ENCODE measurements at places on chromosomes 3 and 15. TPM values are rescaled to one million over a fixed set of nuclear protein-coding genes. Genes with fewer than 3 reads are reported as not detected.

Gene RARB
- polyA plus RNA-seq = 0.17 TPM

Gene ACTC1
- not detected for polyA plus RNA-seq

Gene TM6SF1
- 0.96 TPM for polyA plus RNA-seq

Gene DUOX2
- polyA plus RNA-seq = not detected

Gene GPR15
- polyA plus RNA-seq = 0.32 TPM

DNA sequence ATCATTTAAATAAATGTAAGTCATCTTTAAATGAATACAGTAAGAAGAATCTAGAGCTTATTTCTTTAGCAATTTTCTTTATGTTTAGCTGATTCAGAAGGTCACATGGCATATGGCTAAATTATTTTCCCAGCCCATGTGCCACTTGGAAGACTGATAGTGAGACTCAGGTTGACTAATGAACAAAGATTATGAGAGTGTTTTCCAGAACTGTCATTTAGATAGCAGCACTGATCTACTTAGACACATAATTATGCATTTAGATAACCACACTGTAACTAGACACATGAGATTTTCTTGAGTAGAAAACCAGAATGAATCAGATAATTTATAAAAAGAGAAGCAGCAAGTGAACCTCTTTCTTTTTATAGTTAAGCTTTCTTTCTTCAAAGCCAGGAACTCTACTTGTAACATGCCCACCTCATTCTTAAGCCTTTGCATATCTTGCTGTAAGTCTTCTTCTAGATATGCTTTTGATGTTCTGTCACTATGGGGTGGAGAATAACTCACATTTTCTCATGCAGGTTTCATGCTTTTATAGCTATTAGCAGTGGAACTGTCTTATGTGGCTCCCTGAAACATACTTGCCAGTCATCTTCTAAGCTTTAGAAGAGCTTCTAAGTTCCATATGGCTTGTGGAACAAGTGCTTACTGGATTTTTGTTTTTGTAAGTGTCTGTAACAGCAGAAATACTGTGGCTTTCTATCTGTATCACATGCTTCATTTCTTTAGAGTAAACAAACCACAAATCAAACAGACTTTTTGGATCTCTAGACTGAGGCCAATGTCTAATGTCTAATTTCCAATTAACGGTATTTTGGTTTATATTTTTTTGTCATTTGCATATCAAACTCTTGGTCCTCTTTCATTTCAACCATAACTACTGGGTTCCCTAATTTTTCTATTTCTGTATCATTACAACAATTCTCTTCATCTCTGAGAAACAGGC, 101.4 kb downstream of the LMLN start:
- no peak overlapping the region for H3K4me3 ChIP-seq
- peaks cover 7% of the 10 kb centered on the region for H3K27me3 ChIP-seq
- peaks cover 7% of the 10 kb centered on the region for H3K36me3 ChIP-seq
- DNase-seq = no peak
- H3K4me1 ChIP-seq = peaks cover 6% of the 10 kb centered on the region
- H3K27ac ChIP-seq = no peak overlapping the region

GRCh38 chr3:27279123-27279522, 90.1 kb downstream of the NEK10 start:
- H3K4me3 ChIP-seq = no peak overlapping the region
- no peaks in the 10 kb centered on the region for H3K27me3 ChIP-seq
- DNase-seq = no peak

GRCh38 chr15:82805994-82806406, at the start of gene FSD2:
TSS of gene FSD2 (minus strand) at chr15:82806069. CDS start at chr15:82787390, 18,679 bp downstream.
- H3K4me3 ChIP-seq = peak within 1 kb of the TSS; percentile 50
- peaks cover 39% of the 10 kb centered on the region for H3K4me1 ChIP-seq
- no peaks in the 10 kb centered on the region for H3K36me3 ChIP-seq
- peak; percentile 47 for DNase-seq
- no peaks in the 10 kb centered on the region for H3K27me3 ChIP-seq
- H3K27ac ChIP-seq = peak within 1 kb of the TSS; percentile 68

DNA sequence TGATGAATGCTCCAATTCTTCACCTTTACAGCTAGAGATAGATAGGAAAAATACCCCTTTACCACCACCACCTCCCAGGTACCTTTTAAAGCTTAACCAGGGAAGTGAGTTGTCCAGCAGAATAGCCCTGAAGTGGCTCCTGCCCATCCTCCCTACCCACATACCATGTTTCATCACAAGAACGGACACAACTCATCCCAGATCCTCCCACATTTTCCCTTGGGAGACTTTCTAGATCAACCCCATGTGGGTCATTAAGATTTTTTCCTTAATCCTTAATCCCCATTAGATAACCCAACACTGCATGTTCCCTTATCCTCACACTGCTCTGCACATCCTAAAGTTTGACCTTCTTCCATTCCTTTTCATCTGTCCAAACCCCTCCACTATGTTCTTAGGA, 69.3 kb downstream of the CHST2 start:
- H3K36me3 ChIP-seq = peaks cover 10% of the 10 kb centered on the region
- H3K27me3 ChIP-seq = no peaks in the 10 kb centered on the region
- DNase-seq = no peak
- no peaks in the 10 kb centered on the region for H3K4me1 ChIP-seq

GRCh38 chr15:29805043-29805707, 17.1 kb downstream of the TJP1 start:
- H3K4me3 ChIP-seq = no peak overlapping the region
- no peak overlapping the region for H3K27ac ChIP-seq
- no peaks in the 10 kb centered on the region for H3K36me3 ChIP-seq
- H3K27me3 ChIP-seq = peaks cover 53% of the 10 kb centered on the region
- DNase-seq = no peak
- no peaks in the 10 kb centered on the region for H3K4me1 ChIP-seq

- no peak overlapping the region for H3K4me3 ChIP-seq
- H3K4me1 ChIP-seq = no peaks in the 10 kb centered on the region
- H3K36me3 ChIP-seq = peaks cover 38% of the 10 kb centered on the region
Measured at GRCh38 chr15:63063164-63063756, 20.7 kb downstream of the TPM1 start.

- peaks cover 13% of the 10 kb centered on the region for H3K4me1 ChIP-seq
- H3K27ac ChIP-seq = no peak overlapping the region
- H3K27me3 ChIP-seq = peaks cover 7% of the 10 kb centered on the region
- no peak overlapping the region for H3K4me3 ChIP-seq
Measured at GRCh38 chr15:50107591-50108408, 11.2 kb downstream of the ATP8B4 start.

DNA sequence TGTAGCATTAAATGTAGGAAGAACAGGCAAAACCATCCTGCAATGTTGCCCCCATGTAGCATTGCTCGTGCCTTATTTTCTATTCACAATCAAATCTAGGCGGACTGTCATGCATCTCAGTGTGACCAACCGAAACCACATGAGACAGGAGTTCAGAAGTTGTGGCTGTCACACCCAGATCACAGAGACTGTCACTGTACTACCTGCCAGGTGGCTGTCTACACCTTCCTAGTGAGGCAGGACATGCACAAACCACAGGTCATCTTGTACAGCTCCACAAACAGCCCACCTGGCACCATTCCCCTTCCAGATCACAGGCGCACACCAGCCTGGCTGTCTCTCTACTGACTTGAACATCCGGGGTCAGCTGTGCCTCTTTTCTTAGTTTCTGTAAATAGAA, 392.8 kb downstream of the OCA2 start:
- H3K27ac ChIP-seq = no peak overlapping the region
- DNase-seq = no peak
- no peaks in the 10 kb centered on the region for H3K27me3 ChIP-seq
- no peak overlapping the region for H3K4me3 ChIP-seq

GRCh38 chr15:64698823-64699222, 76.6 kb downstream of the RBPMS2 start:
- peak overlapping the region; percentile 95 for H3K27ac ChIP-seq
- no peak for DNase-seq
- peak overlapping the region; percentile 4 for H3K4me3 ChIP-seq
- no peaks in the 10 kb centered on the region for H3K27me3 ChIP-seq

DNA sequence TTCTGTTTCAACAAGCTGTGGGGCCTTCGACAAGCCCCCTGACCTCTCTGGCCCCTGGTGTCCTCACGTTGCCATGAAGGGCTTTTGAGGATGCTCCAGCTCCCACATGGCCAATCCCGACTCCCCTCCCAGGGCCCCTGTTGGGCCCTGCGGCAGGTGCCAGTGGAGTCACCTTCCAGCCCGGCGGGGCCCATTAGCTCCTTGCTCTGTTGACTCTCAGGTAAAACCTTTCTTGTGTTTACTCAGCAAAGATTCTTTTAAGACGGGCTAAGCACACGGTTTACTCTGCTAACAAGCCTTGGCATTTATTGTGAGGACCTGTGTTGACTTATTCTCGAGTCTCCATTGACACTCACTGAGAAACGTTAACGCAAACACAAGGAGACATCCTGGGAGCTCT, 15.0 kb downstream of the RPLP1 start:
- H3K27ac ChIP-seq = no peak overlapping the region
- no peak for DNase-seq
- no peaks in the 10 kb centered on the region for H3K36me3 ChIP-seq
- H3K4me3 ChIP-seq = no peak overlapping the region

DNA sequence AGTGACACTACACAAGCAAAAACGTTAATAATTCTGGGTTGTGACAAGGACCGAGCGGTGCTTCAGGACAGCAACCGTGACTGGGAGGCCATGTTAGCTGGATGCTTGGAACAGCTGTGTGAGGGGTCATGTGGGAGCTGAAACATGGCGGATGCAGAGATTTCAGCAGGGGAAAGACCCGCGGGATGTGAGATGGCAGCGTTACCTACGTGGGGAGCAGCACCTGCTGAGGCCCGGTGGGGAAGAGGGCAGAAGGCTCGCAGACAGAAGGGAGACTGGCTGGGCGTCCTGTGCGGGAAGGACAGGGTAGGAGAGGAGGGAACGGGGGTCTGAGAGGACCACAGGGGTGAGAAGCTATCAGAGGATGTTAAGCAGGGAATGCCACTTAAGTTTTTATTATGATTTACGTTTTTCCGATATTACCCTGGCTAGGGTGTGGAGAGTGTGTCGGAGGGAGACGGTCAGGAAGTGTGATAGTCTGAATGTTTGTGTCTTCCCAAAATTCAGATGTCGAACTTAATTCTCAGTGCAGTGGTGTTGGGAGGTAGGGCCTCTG, 228.8 kb upstream of the LYSMD4 start:
- H3K4me3 ChIP-seq = no peak overlapping the region
- no peaks in the 10 kb centered on the region for H3K36me3 ChIP-seq
- H3K27me3 ChIP-seq = peaks cover 24% of the 10 kb centered on the region
- no peak overlapping the region for H3K27ac ChIP-seq
- no peaks in the 10 kb centered on the region for H3K4me1 ChIP-seq

GRCh38 chr15:28981921-28982320, 96.1 kb downstream of the APBA2 start:
- H3K27me3 ChIP-seq = peaks cover 4% of the 10 kb centered on the region
- H3K4me3 ChIP-seq = no peak overlapping the region
- no peak overlapping the region for H3K27ac ChIP-seq
- H3K36me3 ChIP-seq = no peaks in the 10 kb centered on the region
- no peak for DNase-seq

DNA sequence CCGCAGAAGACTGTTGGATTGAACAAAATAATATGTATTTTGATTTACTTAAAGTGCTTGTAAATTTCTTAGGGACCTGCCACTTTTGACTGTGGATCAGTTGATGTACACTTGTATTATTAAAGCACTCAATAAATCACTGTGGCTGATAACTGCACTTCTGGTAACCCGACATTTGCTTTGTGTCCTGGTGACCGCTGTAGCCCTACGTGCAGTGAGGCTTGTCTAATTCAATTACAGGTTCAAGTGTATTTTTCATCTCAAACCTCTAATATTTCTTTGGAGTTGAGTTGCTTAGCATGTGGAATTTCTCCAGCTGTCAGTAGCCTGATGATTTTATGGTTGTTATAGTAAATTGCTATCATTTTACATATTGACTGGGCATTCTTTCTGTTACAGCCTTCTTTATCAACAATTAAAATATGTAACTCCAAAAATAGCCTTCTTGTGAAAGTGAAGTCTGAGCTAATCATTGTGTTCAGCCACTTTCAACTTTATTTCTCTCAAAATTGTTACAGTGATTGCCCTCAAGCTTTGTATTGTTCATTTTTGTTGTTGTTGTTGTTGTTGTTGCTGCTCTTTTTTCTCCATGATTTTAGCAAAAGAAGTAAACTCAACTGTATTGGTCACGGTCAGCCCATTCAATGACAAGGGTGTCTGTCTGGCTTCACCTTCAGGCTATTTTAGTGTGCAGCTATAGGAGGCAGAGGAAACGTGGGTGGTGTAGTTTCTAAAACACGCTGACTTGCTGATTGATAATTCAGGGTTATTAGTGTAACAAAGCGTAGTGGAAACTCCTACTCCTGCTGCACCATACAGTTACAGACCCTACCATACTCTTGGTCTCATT, 215.1 kb upstream of the UBE2E1 start:
- H3K27ac ChIP-seq = no peak overlapping the region
- H3K27me3 ChIP-seq = no peaks in the 10 kb centered on the region
- H3K4me3 ChIP-seq = no peak overlapping the region
- no peak for DNase-seq
- peaks cover 25% of the 10 kb centered on the region for H3K4me1 ChIP-seq

- no peaks in the 10 kb centered on the region for H3K4me1 ChIP-seq
- H3K27ac ChIP-seq = no peak overlapping the region
- H3K4me3 ChIP-seq = no peak overlapping the region
- no peaks in the 10 kb centered on the region for H3K36me3 ChIP-seq
- peaks cover 23% of the 10 kb centered on the region for H3K27me3 ChIP-seq
Measured at GRCh38 chr3:150050510-150050909, 79.8 kb upstream of the PFN2 start.

GRCh38 chr3:177710506-177710905, 513.2 kb upstream of the TBL1XR1 start:
- no peak overlapping the region for H3K27ac ChIP-seq
- H3K36me3 ChIP-seq = no peaks in the 10 kb centered on the region
- H3K27me3 ChIP-seq = no peaks in the 10 kb centered on the region
- no peak for DNase-seq
- no peaks in the 10 kb centered on the region for H3K4me1 ChIP-seq
- H3K4me3 ChIP-seq = no peak overlapping the region

GRCh38 chr3:32442766-32443165, 51.1 kb downstream of the CMTM7 start:
- no peak overlapping the region for H3K27ac ChIP-seq
- H3K27me3 ChIP-seq = no peaks in the 10 kb centered on the region
- DNase-seq = no peak

GRCh38 chr15:78689626-78690025, 48.6 kb upstream of the CHRNB4 start:
- DNase-seq = no peak
- H3K4me1 ChIP-seq = no peaks in the 10 kb centered on the region
- no peaks in the 10 kb centered on the region for H3K36me3 ChIP-seq
- H3K27ac ChIP-seq = peak overlapping the region; percentile 33
